Erythroblast (primary cell): ENCODE measurements at places on chromosomes 4 and X.

GRCh38 chr4:3013839-3014350 lies 50.5 kb downstream of the GRK4 start:
- DNase-seq, result peak; percentile 72

DNA sequence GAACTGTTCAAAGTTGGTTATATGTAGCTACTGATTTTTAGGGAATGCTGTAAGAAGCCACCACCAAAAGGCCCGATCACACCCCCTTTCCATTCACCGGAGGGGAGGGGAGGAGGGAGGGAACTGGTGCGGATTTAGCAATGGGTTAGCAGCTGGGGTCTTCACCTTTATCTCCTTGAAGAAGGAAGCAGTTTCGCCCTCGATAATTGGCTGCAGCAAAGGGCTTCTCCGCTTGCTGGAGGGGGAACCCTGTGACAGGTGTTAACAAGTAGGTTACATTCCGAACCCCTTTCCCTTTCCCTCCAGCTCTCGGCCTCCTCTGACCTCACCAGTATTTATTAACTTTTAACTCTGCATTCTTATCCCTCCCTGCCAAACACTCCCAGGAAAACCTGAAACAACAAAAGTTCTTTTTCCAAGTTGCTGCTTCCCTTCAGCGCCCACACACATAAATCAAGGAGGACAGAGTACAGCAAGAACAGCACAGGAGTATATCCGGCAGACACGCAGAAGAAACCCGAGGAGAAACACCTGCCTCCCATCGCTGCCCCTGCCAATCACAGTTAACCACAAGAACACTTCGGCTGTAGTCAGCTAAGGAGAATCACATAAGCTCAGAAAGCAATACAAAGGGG lies 39.8 kb upstream of the NAP1L5 start:
- DNase-seq, result no peak

DNA sequence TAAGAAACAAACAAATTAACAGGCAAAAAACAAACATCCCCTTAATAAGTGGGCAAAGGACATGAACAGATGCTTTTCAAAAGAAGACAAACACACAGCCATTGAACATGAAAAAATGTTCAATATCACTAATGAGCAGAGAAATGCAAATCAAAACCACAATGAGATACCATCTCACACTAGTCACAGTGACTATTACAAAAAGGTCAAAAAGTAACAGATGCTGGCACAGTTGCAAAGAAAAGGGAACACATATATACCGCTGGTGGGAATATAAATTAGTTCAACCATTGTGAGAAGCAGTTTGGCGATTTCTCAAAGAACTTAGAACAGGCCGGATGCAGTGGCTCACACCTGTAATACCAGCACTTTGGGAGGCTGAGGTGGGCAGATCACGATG lies 146.1 kb upstream of the NEIL3 start:
- no peak for DNase-seq

DNA sequence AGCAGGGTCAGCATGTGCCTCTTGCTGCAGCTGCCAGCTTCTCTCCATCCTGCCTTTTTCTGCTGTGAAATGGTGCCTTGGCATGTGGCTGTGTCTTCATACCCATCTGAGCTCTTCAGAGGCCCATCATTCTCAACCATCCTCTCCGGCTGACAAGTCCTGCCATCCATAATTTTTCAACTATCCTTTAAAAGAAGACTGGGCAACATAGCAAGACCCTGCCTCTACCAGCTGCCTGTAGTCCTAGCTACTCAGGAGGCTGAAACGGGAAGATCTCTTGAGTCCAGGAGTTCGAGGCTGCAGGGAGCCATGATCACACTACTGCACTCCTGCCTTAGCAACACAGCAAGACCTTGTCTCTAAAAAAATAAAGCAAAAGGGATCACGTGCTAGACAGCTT lies 64.2 kb upstream of the TTC29 start:
- no peak for DNase-seq

DNA sequence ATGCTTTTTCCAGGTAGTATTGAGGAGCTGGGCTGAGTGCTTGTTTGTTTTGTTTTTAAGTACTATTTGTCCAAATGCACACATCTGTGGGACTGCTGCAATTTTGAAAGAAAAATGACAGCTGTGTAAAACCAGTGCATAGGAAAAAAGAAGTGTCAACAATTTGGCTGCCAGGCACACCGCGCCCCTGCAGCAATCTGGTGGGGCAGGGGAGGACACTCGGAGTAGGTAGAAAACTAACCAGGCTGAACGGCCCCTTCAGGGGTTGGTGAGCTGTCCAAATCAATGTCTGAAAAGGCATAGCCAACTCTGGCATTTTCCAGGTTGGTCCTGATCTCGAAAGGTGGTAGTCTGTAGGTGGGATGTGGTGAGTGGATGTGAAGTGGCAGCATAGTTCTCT lies 1.1 kb downstream of the LDOC1 start:
- DNase-seq, result no peak

DNA sequence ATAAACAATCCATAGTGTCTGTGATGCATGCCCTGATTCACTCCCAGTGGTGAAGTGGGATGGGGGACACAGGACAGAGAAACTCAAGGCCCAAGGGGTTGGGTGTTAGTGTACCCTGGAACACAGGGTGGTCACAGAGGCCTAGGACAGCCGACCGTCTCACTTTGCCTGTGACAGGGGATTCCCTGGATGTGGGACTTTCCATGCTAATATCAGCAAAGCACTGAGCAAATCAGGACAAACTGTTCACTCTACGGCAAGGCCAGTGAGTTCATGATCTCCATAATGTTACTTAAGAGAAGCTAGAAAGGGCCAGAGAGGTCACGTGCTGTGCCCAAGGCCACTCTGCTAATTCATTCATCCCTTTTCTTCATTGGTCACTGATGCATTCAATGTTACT lies 158.7 kb upstream of the RBPJ start:
- no peak for DNase-seq

GRCh38 chr4:144342949-144343760 lies 202.6 kb upstream of the GYPA start:
- DNase-seq, result no peak

DNA sequence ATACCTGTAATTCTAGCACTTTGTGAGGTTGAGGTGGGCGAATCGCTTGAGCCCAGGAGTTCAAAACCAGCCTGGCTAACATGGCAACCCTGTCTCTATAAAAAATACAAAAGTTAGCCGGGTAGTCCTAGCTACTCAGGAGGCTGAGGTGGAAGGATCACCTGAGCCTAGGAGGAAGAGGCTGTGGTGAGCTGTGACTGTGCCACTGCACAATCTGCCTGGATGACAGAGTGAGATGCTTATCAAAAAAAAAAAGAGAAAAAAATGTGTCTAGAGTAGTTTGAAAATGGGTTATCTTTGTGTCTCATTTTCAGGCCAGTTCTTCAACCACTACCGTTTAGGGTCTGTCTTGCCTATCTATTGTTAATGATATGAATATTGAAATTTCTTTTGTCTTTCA lies 98.1 kb downstream of the EGF start:
- DNase-seq, result no peak

DNA sequence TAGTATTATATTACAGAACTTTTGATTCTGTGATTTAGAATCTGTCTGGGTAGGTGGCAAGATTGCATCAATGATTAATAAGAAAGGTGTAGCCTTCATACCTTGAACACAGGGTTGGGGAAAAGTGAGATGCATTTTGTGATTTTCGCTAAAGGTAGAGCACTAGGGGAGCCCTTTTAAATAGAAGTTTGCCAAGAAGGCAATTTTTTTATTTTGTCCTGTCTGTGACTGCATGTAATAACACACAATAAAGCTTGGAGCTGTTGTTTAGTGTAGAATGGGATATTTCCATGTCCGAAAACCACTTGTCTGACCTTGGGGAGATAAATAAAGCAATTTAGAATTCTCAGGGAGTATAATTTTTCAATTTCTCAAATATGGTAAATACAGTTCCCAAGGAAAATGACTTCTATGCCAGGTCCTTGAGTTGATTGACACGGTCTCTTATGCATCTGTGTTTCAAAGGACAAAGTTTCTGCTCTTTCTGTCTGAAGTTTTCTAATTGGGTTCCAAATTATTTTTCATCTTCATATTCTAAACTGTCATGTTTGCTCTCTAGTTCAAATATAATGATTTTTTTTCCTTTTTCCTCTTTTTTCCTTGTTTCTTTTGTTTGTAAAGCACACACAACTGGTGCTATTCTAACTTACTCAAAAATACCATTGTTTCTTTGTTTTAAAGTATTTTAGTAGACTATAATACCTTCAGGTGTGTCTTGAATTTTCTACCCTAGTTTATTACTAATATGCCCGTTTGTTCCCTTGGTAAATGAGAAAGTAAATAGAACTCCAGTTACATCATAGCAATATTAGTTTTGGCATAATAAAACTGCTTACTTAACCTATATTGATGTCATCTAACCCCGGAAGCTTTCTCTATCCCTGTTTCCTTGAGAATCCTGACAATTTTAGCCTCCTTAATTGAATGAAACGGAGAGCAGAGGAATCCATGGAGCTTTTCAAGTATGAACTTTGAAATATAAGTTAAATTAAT lies 87.8 kb upstream of the BMPR1B start:
- DNase-seq, result no peak

DNA sequence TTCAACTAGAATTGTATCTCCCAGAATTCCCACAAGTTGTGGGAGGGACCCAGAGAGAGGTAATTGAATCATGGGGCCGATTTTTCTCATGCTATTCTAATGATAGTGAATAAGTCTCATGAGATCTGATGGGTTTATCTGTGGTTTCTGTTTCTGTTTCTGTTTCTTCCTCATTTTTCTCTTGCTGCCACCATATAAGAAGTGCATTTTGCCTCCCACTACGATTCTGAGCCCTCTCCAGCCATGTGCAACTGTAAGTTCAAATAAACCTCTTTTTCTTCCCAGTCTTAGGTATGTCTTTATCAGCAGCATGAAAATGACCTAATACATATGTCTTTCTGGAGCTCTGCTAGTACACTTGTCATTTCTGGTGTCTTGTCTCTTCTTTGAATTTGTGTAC lies 22.1 kb upstream of the OR13H1 start:
- no peak for DNase-seq

DNA sequence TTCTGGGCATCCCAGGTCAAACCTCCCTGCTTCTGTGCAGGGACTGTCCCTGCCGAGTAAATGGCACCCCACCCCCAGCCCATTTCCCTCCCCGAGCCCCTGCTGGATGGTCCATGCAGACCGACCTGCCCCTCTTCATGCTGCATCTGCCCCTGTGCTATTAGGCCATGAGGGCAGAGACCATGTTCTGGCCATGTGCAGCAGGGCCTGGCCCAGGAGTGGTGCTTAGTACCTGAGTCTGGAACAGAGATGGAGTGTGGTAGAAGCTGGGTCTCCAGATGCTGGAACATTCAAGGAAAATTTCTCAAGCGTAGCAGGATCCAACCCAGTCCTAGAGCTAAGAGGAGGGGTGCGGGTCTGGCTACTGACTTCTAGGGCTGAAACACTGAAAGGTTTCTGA lies 15.3 kb upstream of the UBA1 start:
- no peak for DNase-seq

GRCh38 chrX:39676434-39676833 lies 421.3 kb downstream of the BCOR start:
- DNase-seq, result no peak

GRCh38 chrX:45379236-45379635 lies 178.6 kb upstream of the DIPK2B start:
- DNase-seq, result no peak

- DNase-seq, result no peak
Observed at GRCh38 chr4:170425521-170426143, 335.9 kb upstream of the AADAT start.

- no peak for DNase-seq
Observed at GRCh38 chr4:176422001-176422400, 102.2 kb downstream of the SPCS3 start.

DNA sequence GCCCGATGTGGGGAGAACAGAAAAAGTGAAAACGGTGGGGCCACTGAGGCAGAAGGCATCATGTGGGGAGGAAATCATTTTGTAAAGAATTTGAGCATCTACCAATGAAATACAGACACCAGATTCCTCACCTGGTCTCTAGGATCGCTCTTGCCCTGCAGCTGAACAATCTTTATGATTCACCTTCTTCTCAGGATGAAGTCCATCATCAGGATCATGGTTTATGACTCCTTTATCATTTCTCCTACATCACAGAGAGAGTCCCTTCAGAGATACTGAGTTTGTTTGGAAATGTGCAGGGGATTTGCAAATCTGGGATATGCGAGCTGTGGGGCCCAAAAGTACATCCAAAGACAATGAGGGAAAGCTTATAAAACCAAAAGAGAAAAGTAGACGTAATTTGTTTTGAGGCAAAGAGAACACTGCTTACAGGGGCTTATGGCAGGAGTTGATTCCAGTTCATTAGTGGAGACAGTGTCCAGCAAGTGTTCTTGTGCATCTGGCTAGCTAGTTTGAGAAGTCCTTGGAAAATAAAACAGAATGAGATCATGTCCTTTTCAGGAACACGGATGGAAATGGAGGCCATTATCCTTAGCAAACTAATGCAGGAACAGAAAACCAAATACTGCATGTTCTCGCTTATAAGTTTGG lies 15.3 kb upstream of the ANXA5 start:
- no peak for DNase-seq

DNA sequence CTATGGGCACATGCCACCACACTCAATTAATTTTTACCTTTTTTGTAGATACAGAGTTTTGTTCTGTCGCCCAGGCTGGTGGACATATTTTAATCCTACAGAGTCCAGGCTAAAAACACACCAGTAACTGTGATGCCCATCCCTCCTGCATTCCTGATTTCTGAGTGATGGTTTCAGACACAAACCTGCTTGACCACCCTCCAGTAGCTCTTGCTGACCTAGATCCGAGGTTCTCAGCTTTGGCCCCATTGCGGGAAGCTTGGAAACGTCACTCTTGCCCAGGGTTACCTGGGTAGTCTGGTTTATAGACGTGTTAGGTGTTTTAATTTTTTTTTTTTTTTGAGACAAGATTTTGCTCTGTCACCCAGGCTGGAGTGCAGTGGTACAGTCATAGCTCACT lies 7.5 kb downstream of the CD99 start:
- no peak for DNase-seq

DNA sequence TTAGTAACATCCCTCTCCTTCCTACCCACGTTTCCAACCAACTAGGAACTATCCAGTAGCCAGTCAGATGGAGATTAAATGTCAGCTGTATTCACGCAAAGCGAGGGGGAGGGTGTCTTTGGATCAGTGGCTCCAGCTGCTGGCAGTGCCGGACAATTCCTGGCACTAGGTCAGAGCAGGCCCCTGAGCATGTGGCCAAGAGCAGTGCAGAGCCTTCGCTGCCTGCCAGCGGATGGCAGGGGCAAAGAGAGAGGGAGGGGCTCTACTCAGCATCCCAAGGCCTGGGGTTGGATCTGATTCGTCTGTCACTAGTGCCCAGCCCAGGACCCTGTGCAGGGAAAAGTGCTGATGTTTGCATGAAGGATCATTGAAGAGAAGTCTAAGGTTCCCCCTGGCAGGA lies 28.7 kb upstream of the JAKMIP1 start:
- no peak for DNase-seq

- DNase-seq, result no peak
Observed at GRCh38 chrX:67651437-67652142, 107.8 kb downstream of the AR start.
